ENCODE measurements at places on chromosomes 2 and 18.

DNA sequence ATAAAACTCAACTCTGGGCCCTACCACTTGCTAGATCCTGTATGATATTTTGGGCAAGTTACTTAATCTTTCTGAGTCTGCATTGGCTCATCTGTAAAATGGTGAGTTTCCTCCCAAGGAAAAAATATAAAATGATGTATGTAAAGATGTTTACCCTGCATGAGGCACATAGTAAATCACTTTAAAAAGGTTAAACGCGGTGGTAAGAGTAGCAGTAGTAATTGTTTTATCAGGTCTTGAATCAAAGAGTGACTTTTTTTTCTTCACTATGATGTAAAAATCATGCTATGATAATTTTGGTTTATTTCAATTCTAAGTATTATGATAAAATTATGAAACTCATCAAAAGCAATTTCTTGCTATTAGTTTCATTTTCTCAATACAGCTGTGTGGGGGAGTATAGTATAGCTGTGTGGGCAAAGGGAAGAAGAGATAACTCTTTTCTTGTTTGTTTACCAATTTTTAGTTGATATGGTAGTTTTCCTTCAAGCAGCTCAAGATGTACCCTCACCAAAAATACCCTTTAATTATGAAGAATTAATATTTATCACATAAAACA is 10.7 kb downstream of the ARHGAP15 start:
- no peak for DNase-seq

- no peak for DNase-seq
These were observed 12.9 kb upstream of the MRO start for GRCh38 chr18:50832754-50833153.

DNA sequence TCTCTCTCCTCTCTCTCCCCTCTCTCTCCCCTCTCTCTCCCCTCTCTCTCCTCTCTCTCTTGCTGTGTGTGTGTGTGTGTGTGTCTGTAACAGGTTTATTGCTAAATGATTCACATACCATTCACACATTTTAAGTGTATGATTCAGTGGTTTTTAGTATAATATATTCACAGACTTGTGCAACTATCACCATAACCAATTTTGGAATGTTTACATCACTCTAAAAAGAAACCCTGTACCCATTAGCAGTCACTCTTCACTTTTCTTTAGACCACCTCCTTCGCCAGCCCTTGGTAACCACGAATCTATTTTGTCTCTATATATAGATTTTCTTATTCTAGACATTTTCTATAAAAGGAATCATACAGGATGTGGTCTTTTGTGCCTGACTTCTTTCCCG is 11.4 kb downstream of the THNSL2 start:
- no peak for DNase-seq

GRCh38 chr2:231707625-231707926 is 749 bp upstream of the PTMA start:
- no peak for DNase-seq

GRCh38 chr2:198314559-198315153 is 510.3 kb downstream of the PLCL1 start:
- no peak for DNase-seq

DNA sequence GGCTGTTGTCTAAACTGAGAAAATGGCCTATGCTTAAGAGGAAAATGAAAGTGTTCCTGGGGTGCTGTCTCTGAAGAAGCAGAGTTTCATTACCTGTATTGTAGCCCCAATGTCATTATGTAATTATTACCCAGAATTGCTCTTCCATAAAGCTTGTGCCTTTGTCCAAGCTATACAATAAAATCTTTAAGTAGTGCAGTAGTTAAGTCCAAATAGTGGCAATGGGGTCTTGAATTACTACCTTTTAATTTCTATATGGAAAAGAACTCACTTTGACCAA is 13.8 kb upstream of the ALLC start:
- no peak for DNase-seq

GRCh38 chr2:31333527-31334183 is 80.9 kb downstream of the XDH start:
- peak; percentile 48 for DNase-seq

DNA sequence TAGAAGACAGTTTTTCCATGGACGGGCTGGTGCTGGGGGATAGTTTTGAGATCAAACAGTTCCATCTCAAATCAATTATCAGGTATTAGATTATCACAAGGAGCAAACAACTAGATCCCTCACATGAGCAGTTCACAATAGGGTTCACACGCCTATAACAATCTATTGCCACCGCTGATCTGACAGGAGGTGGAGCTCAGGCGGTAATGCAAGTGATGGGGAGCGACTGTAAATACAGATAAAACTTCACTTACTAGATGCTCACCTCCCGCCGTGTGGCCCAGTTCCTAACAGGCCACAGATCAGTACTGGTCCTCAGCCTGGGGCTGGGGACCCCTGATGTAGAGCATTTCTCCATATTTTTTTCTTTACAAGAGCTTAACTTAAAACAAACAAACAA is 203.6 kb downstream of the CDH7 start:
- no peak for DNase-seq

GRCh38 chr2:60100034-60100433 is 453.4 kb downstream of the BCL11A start:
- no peak for DNase-seq

GRCh38 chr2:170238776-170239175 is 60.8 kb downstream of the MYO3B start:
- no peak for DNase-seq

- DNase-seq: no peak
These were observed 136.5 kb upstream of the RND3 start for GRCh38 chr2:150624001-150624401.

DNA sequence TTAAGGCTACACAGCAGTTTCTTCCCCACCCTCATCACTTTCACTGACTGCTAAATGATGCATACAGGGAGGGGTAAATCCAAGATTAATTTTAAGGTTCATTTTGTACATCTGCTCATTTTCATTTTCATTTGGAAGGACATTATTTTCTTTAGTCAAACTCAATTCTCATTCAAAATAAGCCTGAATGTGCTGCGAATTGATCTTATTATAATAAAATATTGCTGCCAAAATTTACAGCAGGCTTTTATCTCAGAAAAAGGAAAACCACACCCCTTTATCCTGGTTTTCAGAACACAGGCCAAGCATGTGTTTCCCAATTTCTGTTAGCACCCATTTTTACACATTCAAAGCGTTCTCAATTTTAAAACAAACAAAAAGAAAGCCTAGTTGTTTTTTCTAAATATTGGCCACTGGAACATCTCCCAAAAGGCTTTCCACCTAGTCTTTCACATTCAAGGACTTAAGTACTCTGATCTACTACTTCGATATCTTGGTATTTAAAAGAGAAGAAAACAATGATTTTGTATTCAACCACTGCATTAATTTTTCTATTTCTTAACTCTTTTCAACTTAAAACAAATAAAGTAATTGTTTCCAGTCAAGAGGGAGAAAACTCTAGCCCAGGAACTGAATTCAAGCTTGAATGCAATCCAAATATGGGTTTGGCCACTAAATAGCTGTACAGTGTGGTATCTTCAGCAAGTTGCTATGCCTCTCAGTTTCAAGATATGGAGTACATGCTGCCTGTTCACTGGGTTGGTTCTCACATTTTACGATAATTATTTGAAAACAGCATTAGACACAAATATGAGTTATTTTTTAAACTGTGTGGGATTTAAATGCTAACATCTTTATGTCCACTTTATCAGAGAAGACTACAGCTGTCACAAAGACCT is 52.5 kb downstream of the CDH2 start:
- DNase-seq: no peak

DNA sequence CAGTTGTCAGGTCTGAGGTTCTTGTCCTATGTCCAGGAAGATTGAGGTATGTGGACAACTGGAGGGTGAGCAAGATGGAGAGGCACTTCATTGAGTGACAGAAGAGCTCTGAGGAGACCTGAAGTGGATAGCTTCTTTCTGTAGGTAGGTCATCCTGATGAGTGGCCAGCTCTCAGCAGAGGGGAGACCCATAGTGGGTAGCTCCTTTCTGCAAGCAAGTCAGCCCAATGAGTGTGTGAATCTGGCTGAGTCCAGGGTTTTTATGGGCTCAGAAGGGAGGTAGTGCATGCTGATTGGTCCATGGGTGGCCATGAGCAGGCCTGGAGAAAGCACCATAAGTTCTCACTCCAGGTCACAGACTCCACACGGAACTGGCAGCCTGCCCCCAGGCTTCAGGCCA is 92.6 kb upstream of the GALNT5 start:
- DNase-seq: no peak

GRCh38 chr2:67485431-67485830 is 88.3 kb downstream of the ETAA1 start:
- no peak for DNase-seq

DNA sequence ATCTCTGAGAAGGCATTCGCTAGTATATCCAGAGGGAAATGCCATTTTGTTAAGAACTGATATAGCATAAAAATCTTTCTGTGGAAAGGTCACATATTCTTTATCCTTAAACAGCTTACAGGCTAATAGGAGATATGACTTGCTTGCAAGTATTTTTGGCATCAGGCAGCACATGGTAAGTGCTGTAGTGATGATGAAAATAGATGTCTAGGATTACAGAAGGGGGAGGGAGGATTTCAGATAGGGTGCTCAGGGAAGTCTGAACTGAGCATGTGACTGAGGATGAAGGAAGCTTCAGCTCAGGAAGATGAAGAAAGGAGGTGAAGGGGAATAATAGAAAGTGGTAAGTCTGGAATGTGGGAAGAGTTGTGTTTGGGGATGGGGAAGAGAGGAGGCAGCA is 158.5 kb upstream of the NOSTRIN start:
- no peak for DNase-seq

GRCh38 chr2:20962939-20963557 is 80.8 kb downstream of the APOB start:
- DNase-seq: peak; percentile 41

DNA sequence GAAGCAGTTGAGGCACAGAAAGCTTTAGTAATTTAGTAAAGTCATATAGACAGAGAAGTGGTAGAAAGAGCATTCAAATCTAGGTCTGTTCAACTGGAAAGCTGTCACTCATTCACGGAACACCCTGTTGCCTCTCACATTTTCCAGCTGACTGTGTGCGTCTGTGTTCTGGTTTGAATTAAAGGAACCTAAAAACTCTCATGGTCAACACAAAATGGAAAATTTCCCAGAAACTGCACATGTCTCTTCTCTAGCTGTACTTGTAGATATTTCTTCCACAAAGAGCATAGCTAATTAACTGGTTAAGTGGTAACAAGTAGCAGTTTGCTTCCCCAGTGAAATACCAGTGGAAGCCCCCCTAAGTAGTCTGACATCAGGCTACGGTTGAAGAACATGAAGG is 390.8 kb downstream of the TGIF1 start:
- DNase-seq: no peak

All from activated T-helper 1 cell treated with Interleukin-2 at 50 U/mL for 16 hours (primary cell).